ENCODE measurements at places on chromosomes 3 and 15.

- no peak for DNase-seq
Observed at GRCh38 chr3:32106929-32107362, 526 bp downstream of the GPD1L start.

DNA sequence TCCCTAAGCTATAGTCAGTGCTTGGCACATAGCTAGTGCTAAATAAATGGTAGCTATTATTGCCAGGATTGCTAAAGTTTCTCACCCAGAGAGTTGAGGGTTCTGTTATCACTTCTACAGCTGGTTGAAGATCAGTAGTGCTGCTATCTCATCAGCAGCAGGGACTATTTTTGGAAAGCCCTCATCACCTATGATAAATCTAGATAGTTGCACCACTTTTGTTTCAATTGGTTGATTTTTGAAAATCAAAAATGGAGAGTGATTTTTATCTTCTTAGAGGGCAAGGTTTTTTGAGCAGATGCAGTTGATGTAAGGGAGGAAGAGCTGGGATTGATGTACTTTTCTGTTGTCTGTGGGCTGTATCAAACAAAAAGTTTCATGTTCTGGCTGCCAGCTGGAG lies 101.6 kb downstream of the ST6GAL1 start:
- DNase-seq = no peak

- no peak for DNase-seq
Observed at GRCh38 chr3:30324587-30324986, 281.8 kb upstream of the TGFBR2 start.

DNA sequence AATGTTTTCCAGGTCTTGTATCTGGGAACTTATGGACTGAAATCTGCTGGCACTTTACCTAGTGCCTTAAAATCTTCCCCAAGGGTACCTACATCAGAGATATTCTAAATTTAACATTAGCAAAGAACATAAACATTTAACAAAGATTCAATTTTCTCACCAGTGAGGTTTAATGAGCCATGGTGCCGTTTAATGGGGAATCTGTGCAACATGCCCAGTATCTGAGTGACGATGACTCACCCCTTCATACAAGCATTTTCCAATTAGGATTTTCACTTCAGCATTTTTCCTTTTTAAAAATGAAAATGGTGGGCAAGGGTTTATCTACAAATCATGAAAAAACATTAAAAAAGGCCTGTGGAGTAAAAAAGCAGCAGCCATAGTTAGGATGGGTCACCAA lies 189.4 kb downstream of the SLC9A9 start:
- no peak for DNase-seq

- no peak for DNase-seq
Observed at GRCh38 chr3:113249111-113249510, 37.8 kb downstream of the BOC start.

- DNase-seq = no peak
Observed at GRCh38 chr15:76795217-76795616, 109.9 kb downstream of the SCAPER start.

GRCh38 chr3:179068779-179069530 lies 2.7 kb downstream of the ZMAT3 start:
- DNase-seq = no peak

DNA sequence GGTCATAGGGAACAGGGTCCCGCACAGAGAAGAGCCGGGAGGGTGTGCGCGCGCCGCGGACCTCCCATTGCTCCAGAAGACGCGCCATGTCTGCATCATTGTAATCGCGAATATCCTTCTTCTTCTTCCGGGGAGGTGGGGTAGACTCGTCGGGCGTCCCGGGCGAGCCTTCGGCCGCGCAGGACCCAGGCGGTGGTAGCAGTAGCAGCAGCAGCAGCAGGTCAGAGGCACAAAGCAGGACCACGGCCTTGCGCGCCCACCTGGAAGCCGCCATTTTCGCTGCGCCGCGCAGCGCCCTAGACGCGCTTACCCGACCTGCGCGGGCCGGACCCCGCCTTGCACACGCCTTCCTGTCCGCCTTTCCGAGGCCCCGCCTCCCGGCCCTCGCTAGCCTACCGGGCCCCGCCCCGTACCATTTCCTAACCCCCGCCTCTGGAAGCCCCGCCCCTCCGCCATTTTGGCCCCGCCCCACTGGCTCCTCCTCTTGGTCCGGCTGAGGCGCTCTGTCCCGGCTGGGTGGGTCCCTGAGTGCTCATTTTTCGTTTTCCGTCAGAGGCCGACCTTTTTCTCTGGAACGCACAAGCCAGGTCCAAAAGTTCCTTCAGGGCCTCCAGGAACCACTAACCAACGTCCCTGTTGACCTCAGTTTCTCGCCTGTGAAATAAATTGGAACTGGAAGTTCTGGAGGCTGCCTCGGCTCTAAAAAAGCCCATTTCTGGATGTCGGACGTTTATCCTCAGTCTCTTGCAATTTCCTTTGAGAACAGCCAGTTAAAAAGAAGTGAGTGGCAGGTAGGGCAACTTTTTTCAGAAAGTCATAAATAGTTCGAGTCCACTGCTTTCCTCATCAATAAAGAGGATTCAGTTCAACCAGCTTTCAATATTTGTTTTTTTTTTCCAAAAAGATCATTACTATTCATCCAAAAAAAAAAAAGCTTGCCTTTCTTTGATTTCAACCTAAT lies at the start of gene MESD:
Gene MESD (minus strand): TSS at position 302 of the 961 bp plus-strand sequence. CDS start 28 bp downstream, at position 274.
- peak; percentile 98 for DNase-seq

DNA sequence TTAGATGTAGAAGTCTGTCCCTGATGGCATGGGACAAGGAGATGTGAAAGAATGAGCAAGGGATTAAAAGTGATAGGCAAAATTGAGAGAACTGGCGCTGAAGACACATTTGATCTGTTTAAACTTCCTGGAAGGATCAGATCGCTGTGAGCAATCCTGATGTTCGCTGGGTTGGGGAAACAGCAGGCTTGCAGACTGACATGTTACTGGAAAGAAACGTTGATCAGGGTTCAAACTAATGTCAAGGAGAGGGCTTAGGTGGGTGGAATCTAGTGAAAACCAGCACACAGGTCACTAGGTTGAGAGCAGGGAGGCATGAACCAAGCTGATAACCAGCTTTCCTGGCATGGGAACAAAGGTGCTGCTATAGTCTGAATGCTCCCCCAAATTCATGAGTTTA lies 34.5 kb upstream of the SPTSSB start:
- DNase-seq = no peak

- DNase-seq = no peak
Observed at GRCh38 chr3:47857151-47857550, 54.2 kb downstream of the DHX30 start.

DNA sequence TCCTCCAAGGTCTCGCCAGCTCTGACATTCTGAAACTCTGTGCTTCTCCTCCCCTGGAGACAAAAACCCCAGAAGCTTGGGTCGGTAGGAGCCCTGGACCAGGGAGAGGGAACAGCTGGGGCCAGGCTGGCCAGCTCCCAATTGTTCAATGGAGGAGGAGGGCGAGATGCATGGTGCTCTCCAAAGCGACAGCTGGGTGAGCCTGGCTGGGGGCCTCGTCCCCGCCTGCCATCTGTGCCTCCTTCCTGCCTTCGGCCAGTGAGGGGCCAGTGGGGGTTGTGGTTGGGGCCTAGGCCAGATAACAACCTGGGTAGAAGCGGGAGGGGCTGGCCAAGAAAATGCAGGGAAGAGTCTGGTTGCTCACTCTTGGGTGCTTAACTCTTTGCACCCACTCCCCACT lies 79.4 kb downstream of the CORO2B start:
- peak; percentile 29 for DNase-seq

DNA sequence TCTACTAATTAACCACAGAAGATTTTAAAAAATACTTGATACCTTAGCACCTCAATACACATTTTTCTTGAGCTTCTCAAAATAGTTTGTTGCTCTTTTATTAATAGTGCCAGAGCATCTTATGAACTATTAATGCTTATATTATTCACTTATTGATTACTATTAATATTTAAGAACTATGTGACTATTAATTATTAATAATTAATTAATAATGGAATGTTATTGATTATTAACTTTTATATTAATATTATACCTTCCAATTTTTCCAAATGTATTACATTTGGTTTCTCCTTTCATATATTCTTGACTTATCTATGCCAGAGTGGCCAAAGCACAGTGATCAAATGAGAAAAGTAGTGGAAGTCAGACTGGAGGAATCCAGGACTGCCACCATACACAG lies 138.3 kb downstream of the CCNL1 start:
- no peak for DNase-seq

DNA sequence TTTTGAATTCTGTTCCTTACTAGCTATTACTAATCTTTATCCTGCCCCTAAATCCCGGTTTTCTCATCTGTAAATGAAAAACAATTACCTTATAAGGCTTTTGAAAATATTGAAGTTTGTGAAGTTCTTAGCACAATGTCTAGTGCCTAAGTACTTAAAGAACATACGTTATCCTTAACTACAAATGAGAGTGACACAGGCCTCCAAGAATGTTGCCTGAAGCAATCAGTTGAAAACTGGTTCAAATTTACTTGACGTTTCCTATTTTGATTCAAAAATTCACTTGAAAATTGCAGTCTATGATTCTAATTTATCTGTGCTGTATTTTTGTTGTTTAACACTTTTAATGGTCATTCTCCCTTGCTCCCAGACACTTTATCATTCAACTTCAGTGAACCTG lies 3.2 kb downstream of the SENP7 start:
- no peak for DNase-seq

DNA sequence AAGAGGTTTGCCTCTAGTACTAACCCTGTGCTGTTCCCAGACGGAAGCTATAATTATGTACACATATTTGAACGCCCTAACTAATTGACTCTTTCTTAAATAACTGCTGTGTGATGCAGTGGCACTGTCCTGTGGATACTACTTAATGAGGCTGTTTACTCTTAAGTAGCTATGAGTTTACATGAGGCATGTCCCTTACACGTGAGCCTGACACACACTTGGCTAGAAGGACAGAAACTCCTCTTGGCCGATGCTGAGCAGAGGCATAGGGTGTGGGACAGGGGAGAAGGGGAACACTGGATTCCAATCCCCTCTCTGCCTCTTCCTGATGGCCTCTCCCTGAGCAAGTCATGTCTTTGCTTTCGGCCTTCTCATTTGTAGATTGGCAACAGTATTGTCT lies 21.9 kb downstream of the EHD4 start:
- DNase-seq = no peak

DNA sequence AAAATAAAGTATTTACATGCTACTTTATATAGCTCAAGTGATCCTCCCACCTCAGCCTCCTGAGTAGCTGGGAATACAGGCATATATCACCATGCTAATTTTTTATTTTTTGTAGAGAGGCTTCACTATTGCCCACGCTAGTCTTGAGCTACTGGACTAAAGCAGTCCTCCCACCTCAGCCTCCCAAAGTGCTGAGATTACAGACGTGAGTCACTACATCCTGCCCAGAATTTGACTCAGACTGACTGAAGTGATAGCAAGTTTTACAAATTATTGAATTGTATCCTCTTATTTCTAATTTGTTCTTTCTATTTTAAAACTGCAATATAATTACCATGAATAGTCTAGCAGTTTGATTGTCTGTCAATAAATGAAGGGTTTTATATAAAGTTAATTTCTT lies 210.3 kb upstream of the CGNL1 start:
- DNase-seq = no peak

GRCh38 chr3:45056608-45057301 lies 30.7 kb downstream of the CLEC3B start:
- no peak for DNase-seq

DNA sequence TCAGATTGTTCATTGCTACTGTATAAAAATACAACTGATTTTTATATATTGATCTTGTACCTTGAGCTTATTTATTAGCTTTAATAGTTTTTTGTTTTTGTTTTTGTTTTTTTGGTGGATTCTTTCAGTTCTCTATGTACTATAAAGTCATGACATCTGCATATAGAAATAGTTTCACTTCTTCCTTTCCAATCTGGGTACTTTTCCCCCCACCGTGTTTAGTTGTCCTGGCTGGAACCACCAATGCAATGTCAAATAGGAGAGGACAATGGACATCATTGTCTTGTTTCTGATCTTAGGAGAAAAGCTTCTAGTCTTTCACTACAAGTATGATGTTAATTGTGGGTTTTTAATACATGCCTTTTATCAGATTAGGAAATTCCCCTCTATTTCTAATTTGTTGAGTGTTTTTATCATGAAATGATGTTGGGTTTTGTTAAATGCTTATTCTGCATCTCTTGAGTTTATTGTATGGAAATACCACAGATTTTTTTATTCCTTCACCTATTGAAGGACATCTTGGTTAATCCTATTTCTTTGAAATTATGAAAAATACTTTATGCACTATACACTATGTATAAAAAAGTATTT lies 2.8 kb upstream of the XCR1 start:
- DNase-seq = no peak

DNA sequence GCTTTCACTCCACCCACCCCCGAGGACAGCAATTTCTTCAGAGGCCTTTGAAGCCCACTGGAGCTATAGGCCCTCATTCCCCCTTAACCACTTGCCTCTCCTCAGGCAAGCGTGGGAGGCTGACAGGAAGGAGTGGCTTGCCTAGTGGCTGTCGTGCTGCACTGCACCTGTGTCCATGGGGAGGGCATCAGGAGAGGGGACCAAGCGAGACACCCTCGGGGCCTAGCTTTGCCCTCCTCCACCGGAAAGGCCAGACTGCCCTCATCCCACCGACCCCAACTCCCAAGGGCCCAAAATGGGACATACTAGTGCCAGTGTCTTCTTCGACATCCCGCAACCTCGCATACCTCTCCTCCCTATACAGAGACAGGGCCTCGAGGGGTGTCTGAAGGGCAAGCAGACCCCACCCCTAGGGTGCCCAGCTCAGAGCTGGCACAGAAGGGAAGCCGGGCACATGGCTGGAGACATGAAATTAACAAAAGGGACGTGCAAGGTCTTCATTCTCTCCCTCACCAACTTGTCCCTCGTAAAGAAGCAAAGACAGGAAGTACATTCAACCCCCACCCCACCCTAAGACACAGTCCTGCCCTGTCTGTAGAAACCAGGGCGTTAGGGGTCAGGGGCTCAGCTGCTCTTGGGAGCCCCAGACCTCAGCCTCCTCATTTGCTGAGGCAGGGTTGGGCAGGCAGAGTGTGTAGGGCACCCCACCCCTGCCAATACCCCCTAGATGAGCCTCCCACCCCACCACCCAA lies 24.3 kb downstream of the VIPR1 start:
- no peak for DNase-seq

DNA sequence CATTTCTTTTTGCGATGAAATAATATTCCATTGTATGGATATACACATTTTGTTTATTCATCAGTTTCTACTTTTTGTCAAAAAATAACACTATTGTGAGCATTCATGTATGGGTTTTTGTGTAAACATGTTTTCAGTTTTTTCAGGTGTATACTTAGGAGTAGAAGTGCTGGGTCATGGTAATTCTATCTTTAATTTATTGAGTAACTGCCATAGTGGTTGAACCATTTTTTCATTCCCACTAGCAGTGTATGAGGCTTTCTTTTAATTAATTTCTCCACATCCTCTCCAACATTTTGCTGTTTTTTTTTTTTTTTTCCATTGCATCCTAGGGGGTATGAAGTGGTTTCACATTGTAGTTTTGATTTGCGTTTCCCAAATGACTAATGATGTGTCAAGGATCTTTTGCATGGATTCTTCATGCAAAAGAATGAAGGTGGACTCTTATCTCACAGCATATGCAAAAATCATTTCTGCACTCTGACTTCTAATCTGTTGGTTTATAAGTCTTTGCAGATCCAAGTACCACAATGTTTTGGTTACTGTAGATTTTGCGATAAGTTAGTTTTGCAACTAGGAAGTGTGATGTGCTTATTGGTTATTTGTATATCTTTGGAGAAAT lies 12.6 kb downstream of the ATP2C1 start:
- DNase-seq = no peak

- no peak for DNase-seq
Observed at GRCh38 chr3:157407769-157408168, 28.9 kb upstream of the PTX3 start.

- peak; percentile 81 for DNase-seq
Observed at GRCh38 chr3:42547401-42547945, 34.3 kb downstream of the SEC22C start.

Data from ecto neural progenitor cell (in vitro differentiated cells).